ENCODE measurements at places on chromosomes 7 and 10.

GRCh38 chr7:87816389-87816788 is 59.8 kb downstream of the SLC25A40 start:
- no peak for DNase-seq

GRCh38 chr10:86981716-86982115 is 13.4 kb downstream of the ADIRF start:
- no peak for DNase-seq

DNA sequence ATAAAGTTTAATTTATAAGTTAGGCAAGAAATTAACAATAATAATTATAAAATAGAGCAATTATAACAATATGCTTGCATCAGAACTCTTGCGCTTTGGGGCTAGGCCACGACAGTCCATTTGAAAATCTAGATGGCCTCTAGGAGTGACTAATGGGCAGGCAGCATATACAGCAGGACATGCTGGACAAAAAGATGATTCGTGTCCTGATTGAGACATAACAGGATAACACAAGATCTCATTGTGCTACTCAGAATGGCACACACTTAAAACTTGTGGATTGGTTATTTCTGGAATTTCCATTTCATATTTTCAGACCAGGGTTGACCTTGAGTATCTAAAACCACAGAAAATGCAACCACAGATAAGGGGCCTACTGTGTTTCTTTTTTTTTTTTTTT is 27.5 kb downstream of the CTNNA3 start:
- DNase-seq, result peak; percentile 33

GRCh38 chr7:106918991-106919390 is 53.9 kb downstream of the PIK3CG start:
- no peak for DNase-seq

All from fibroblast of upper back skin (primary cell).